ENCODE measurements at places on chromosomes 5 and 9. TPM values are rescaled to one million over a fixed set of nuclear protein-coding genes. Genes with fewer than 3 reads are reported as not detected.
A peak's percentile ranks its signal among the peaks of the same experiment; 100 is the strongest.

DNA sequence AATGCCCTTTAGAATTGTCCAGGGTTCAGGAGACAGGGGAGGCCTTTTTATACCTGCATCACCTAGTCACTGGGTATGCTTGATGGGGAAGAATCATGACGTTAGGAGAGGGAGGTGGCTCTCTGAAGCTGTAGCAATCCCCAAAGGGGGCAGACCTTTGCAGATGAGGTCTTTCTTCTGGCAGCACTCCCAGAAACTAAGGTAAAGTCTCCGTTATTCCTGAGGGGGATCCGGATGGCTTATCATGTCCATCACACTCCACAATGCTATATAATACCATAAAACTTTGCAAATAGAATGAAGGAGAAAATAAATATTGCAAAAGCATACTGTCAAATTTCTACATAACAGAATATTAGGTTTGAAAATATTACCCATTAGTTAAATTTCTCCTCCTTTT is 21.5 kb upstream of the CAST start:
- no peak for DNase-seq

GRCh38 chr5:54764102-54765090 is 221.0 kb downstream of the ESM1 start:
- no peak for DNase-seq

DNA sequence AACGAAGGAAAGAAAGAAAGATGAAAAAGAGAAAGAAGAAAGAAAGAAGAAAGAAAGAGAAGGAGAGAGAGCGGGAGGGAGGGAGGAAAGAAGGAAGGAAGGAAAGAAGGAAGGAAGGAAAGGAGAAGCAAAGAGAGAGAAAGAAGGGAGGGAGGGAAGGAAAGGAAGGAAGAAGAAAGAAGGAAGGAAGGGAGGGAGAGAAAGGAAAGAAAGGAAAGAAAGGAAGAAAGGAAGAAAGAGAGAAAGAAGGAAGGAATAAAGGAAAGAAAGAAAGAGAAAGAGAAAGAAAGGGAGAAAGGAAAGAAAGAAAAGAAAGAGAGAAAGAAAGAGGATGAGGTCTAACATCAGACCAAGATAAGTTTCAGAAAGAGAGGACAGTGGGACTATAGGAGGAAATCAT is 9.0 kb upstream of the ANKRD34B start:
- DNase-seq, result no peak

- DNase-seq, result no peak
Measured at GRCh38 chr5:151550146-151550545, 41.0 kb downstream of the FAT2 start.

GRCh38 chr5:179759581-179760551 is 27.2 kb downstream of the MAML1 start:
- no peak for DNase-seq

DNA sequence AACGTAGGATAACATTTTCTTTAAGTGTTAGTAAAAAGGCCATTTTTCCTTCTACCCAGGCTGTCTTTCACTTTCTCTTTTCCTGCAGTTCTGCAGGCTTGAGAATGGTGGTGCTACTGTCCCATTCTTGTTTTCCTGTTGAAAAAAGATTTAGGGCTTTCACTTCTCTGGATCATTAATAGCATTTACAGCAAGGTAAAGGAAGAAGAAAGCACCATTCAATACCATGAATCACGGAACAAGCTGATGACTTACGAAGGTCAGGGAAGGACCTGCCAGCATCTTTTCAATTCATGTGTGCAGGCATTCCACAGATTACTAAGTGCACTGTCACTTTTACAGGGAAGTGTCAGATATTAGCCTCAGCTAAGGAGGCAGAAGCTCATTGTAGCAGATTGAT is 292.8 kb downstream of the YTHDC2 start:
- DNase-seq, result no peak

- no peak for DNase-seq
Measured at GRCh38 chr9:114437401-114437893, 49.7 kb upstream of the AKNA start.

DNA sequence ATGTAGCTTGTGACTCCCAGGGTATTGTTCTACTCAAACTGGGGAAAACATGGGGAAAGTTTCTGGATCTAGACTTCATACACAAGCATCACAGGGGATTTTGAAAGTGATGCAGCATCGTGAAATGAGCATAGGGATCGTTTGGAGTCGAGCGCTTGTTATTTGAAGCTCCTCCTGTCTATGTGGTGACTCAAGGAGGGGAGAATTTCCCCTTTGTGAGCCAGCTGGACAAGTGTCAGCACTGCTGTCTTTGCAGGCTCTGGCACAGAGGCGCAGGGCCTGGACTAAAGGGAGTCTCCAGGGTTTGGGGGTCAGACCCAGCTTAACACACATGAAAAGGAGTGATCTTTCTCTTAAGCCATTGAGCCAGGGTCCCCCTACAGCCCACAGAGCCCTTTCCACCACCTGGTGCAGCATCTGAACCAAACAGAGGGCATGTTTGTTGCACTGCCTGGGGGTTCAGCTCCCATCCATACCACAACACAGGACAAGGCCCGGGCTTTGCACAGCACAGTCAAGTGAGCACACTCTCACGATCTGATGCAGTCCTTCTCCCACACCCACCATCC is 51.0 kb downstream of the IRF1 start:
- peak; percentile 79 for DNase-seq

GRCh38 chr9:31740705-31741104 is 643.7 kb upstream of the ACO1 start:
- no peak for DNase-seq

- DNase-seq, result no peak
Measured at GRCh38 chr5:10631316-10631996, 67.6 kb downstream of the ANKRD33B start.

DNA sequence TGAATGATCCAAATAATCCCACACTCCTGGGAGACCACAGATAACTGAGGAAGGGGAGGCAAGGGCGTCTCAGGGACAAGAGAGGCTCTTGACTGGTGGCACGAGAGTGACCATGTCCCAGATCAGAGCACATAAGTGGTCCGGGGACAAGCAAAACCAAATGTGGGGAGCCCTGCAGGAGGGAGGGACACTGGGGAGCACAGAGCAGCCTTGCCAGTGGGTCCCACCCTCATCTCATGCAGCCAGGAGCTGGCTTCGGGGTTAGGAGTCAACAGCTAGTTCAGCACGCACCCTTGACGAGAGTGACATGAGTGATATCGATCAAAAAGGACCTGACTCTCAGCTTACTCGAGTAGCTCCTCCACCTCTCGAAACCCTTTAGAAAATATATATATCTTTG is 16.5 kb upstream of the UBE2QL1 start:
- no peak for DNase-seq

- DNase-seq, result no peak
Measured at GRCh38 chr5:149212198-149212951, 59.3 kb upstream of the AFAP1L1 start.

DNA sequence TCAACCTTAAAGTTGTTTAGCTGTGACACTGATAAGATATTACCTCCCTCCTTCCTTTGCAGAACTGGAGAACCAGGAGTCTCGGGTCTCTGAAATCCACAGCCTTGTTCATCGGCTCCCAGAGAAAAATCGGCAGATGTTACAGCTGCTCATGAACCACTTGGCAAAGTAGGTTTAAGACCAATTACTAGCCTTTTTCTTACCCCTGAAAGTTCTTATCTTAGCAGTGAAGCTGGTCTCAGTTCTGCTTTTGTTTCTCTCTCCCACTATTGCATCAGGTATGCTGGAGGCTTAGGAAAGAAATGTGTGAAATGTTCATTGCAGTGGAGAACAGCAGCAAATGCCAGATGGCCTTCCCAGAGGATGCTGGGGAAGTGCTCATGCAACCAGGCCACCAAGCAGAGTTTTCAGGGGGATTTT is 287.4 kb downstream of the ARHGAP26 start:
- DNase-seq, result no peak

- no peak for DNase-seq
Measured at GRCh38 chr9:71765693-71766092, 2.6 kb downstream of the CEMIP2 start.

- DNase-seq, result no peak
Measured at GRCh38 chr5:123120197-123120596, 31.2 kb downstream of the PRDM6 start.

DNA sequence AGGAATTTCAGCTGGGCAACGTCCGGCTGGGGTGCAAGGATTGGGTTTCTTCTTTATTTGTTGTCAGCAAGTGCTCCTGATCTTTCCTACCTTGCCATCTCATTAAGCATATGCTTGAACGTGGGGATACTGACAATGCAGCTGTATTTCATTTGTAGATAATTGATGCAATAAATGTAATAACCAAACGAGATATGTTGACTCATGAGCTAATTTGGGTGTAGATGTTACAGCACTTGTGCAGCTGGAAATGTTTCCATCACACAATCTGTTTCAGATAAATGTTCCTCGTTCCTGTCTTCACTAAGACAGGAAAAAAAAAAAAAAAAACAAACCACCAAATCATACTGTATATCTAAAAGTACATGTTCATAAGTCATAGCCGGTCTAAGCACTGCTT is 123.8 kb downstream of the DMRT2 start:
- DNase-seq, result no peak

- no peak for DNase-seq
Measured at GRCh38 chr9:137309368-137310188, 7.5 kb upstream of the NRARP start.

- DNase-seq, result no peak
Measured at GRCh38 chr5:18546591-18546990, 912.3 kb downstream of the TAF11L14 start.

GRCh38 chr5:143771189-143771588 is 40.8 kb upstream of the HMHB1 start:
- no peak for DNase-seq

GRCh38 chr5:131630208-131630962 is 4.6 kb downstream of the RAPGEF6 start:
- no peak for DNase-seq

DNA sequence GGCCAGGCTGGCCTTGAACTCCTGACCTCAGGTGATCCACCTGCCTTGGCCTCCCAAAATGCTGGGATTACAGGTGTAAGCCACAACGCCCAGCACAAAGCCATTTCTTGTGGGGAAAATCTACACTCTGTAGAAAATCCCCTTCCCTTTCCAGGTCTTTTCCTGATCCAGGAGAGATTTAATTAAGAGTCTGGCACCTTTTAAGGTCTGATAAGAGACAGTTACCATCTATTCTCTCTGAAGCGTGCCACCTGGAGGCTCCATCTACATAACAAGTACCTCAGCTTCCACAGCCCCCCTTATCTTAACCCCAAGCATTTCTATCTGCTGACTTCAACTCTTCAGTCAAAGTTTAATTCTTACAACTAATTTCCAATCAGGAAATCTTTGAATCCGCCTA is 71.4 kb upstream of the CDK20 start:
- no peak for DNase-seq

DNA sequence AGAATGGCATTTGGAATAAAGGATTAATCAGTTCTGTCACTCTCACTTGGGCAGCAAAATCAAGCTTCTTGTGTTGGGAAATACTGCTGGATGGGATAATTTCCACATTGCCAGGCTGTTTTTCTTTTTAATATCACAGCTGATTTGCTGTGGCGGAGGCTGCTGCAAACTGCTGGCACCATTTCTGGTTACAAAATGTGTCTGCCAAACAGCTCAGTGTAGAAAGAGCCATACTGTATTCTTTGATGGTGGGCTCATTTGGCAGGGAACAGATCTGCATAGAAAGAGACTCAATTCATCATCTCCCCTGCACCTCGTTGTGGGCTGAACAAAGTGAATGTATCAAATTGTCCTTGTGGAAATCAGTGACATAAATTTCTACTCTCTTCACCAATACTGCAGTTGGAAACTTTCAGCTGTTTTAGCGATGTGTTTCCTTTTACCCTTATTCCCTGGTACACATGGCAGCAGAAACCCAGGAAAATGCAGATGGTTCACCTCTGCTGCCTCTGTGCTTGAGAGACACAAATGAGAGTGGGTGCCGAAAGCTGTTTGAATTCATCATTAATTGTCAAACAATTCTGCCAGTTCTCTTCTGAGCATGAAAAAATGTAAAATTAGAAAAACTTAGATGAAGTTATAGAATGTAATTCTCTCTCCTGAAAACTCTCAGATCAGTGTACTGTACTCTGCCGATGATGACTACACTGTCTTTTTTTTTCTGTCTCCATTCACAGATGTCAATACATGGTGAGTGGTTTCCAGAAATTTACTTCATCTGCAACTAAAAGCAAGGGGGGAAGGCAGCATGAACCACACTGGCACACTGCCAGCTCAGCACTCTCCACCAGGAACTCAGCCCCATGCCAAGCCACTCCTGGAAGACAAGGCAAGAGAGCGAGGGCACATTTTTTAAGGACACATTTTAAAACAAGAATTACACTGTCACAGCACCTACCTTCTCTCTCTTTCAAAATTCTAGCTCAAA is 75.0 kb downstream of the HMHB1 start:
- DNase-seq, result no peak

DNA sequence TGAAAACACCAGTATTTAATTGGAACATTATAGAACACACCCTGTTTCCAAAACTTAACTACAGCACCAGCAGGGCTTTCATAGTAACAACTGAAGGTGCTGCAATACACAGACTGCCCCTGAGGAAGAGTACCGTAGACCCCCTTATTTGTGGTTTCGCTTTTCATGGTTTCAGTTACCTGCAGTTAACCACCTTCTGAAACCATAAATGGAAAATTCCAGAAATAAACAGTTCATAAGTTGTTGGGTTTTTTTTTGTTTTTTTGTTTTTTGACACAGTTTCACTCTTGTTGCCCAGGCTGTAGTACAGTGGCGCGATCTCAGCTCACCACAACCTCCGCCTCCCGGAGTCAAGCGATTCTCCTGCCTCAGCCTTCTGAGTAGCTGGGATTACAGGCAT is 9.5 kb upstream of the GLDC start:
- DNase-seq, result no peak

GRCh38 chr5:72117307-72117706 is 10.0 kb downstream of the MAP1B start:
- DNase-seq, result no peak

Gene EGFL7
- total RNA-seq, result 27.1 TPM

Gene INVS
- total RNA-seq, result 23.3 TPM

Gene TXNDC8
- not detected for total RNA-seq

Gene CMYA5
- 27.3 TPM for total RNA-seq

Gene C9orf50
- total RNA-seq, result not detected

Gene SLC6A7
- not detected for total RNA-seq

Gene ALDH1A1
- 184 TPM for total RNA-seq

Gene SCGB3A2
- not detected for total RNA-seq

Gene OR13F1
- total RNA-seq, result not detected

Gene EDIL3
- total RNA-seq, result 7.5 TPM

Gene CD14
- 50.5 TPM for total RNA-seq

Gene FAM221B
- total RNA-seq, result not detected

Gene SLC25A48
- not detected for total RNA-seq

Gene SNX2
- total RNA-seq, result 91.1 TPM
